ENCODE measurements at places on chromosomes 2 and 18.

DNA sequence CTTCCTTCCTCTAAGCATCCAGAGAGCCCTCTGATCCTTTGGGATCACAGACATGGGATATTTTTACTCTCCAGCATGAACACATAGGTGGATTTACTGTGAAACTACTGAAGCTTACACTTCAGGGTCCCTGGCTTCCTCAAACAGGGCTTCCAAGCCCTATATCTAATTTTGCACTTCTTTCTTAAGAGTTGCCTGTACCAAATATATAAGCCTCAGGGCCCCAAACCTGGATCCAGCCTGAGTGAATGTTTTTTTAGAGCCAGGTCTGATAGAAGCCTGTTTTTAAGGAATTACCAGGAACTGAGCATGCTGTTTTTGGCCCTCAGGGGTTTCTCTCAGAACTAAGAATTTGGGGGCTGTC is 13.2 kb upstream of the KCMF1 start:
- no peak for DNase-seq

DNA sequence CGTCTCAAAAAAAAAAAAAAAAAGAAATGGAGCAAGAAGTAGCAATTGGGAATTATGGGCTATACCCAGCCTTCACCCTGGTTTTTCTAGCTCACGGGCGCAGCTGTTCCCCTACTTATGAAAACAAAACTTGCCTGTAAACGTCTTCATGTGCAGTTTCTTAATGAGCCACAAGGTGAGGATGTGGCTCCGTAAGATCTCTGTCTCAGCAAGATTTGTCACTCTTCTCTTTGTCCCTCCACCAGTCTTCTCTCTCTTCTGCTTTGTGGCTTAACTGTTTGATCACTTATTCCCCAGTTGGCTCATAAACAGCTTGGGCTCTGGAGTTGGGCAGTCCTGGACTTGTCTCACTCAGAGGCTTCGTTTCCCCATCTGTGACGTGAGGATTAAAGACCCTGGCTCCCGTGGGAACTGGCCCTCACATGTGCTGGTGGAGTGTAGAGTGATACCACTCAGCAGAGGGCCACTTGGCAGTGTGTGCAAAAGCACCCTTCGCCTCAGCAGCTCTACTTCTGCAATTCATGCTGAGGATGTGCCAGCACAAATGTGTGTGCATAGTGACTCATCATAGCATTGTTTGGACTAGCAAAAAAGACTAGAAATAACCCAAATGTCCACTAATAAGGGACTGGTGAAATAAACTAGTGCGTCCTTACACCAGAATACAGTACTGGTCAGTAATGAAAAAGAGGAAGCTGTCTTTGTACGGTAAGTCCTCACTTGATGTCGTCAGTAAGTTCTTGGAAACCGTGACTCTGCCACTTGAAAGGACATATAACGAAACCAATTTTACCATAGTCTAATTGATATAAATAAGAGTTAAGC is 8.7 kb downstream of the CEP68 start:
- no peak for DNase-seq

GRCh38 chr18:21682371-21683051 is 22.1 kb downstream of the ABHD3 start:
- no peak for DNase-seq

- no peak for DNase-seq
Observed at GRCh38 chr2:150309311-150310080, 178.0 kb downstream of the RND3 start.

DNA sequence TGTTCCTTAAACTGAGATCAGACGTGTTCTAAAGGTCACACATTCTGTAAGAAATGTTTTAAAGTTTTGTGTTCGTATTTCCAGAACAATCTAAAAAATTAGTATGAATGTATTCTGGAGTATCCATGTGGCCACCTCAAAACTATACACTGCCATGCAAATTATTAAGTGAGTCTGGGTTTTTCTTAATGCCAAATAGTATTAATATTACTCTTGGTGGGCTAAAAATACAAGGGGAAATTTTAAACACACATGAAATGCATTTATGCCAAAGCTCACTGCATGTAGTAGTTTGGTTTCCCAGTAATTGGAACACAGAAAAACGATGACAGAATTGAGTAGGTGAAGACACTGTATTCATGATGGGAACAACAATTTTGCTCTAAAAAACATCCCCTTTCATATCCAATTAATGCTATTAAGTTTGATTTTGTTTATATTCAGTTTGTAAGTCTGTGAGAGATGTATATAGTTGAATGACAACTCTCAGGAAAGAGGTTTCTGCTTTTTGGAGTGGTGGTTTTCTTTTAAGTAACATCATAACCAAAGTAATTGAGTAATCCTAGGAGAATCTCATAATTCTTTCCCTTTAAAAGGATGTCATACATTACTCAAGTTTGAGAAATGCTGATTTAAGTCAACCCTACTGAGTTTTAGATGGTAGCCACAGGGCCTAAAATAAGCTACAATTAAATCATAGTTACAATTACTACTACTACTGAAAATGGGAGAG is 75.7 kb upstream of the CDCA7 start:
- no peak for DNase-seq

- no peak for DNase-seq
Observed at GRCh38 chr2:205807758-205808157, 125.5 kb downstream of the NRP2 start.

DNA sequence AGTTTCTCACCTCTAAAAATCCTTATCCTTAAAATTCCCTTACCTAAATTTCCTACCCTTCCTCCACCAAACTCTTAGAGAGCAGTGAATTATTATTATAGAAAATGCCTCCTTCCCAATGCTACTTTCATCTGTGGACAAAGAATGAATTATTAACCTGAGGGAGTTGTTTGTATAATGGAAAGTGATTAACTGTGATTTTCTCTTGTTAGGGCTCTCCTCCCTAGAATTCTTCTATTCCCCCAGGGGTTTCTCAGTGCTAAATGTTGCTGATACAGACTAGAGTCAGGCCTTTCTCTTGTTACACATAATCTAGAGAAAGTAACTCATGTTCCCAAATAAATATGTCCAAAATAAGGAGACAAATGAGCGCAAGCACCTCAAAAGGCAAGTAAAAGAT is 23.3 kb downstream of the EPB41L5 start:
- no peak for DNase-seq

DNA sequence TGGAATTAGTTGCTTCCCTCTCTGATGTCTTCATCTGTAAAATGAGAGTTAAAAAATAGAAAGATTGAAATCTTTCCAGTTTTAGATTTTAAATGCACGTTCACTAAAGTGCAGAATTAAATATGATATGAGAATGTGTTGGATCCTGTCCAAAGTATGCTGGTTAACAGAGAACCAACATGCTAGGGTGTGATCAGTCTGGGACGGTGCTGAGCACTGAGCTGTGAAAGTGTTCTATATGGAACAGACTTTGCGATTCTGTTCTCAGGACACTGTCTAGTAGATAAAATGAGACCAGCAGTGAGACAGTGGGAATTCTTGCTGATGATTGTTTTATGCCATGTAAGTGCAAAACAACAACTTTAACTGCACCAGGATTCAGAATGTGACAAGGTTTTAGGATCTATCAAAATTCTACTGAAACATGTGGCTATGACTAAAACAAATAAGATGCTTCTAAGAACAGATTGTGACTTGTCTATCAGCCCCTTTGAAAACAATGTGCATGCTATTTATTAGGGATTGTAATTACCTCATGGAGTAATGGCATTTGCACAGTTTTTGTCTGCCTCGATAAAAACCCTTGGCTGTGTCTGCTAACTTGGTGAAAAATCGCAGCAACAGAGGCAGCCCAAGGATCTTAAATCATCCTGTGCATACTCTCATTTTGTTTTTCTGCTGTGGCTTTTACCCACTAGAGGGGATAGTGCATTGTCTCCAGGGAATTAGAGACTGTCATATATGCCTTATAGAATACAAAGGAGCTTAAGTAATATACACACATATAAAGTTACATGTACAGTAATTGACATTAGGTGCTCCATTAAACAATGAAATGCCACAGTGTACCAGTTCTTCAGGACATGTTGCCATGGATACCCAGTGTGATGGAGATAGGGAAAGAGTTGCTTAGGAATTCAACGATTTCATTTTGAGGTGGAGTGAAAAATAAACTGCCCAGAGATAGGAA is 55.1 kb downstream of the MAP3K20 start:
- no peak for DNase-seq

DNA sequence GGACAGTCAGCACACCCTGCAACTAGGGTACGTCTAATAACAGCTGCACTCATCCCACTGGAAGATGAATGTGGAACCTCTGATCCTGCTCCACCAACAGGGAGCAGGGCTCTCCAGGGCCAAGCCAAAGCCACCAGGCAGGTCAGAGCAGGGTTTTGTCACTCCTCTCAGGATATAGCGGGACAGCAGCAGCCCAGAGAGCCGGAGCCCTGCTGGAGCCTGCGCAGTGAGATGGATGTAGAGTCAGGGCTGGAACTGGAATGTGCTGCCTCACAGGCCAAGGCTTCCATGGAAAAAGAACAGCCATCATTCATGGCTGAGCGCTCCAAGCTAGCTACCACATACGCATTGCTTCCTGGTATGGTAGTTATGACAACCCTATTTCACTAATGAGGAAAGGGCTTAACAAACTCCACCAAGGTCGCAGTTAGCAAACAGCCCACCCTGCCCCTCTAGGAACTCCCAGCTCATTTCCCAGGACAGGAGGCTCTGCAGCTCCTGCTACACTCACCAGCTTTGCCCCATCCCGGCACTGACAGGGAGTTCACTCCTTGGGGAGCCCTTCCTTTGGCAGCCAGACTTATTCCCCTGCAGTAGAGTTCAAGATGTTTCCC is 85.2 kb downstream of the HS1BP3 start:
- no peak for DNase-seq

GRCh38 chr2:37415128-37415820 is 70.8 kb downstream of the QPCT start:
- no peak for DNase-seq

DNA sequence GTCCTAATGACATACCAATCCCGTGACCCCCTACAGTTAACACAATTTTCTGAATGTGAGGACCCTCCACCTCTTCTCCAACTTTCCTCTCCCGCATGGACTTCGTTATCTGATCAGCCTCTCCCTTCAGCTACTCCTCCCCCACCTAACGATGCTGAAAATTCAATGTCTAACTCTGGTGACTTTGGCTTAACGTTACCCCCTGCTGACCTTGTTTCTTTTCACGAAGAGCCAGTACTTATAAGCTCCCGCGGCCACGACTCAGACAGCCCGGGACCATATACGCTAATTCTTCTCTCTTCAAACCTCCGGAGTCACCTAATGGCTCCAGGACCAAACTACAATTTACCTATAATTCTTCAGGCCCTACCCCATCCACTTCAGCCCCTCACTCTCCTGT is 29.2 kb downstream of the VPS54 start:
- DNase-seq = no peak

GRCh38 chr2:190277234-190278112 is 42.2 kb downstream of the HIBCH start:
- DNase-seq = no peak

DNA sequence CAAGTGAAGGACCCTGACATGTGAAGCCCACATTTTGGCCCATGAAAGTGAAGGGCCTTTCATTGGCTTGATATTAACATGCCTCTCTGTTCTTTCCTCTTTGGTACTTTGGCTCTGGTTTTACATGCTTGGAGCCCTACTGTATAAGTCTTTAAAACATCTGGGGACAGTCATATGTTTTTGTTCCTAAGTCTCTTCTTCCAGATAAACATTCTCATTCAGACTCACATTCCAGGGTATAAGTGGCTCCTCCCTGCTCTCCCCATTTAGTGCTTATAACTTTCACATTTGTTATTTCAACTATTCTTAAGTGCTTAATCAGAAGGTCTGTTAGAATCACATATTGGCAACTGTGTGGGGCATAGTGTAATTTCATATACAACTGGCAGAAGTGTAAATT is 1932.2 kb upstream of the CELF4 start:
- DNase-seq = no peak

GRCh38 chr2:234433201-234433600 is 63.7 kb downstream of the ARL4C start:
- DNase-seq = no peak

DNA sequence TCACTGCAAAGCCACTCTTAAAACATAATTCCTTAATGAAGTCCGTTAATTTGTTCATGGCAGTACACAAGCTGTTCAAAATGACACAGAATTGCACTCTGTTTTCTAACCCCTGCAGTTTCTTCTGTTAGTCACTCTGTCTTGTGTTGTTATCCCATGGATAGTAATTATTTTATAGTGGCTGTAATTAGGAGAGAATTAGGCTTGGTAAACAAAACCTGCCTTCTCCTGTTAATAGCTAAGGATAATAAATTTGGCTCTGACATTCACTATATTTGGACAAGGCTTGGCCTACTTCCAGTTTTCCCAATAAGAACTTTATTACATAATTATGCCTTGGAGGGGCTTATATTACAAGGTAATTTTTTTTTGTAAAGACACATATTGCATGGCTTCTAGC is 330.3 kb upstream of the FIGN start:
- no peak for DNase-seq

DNA sequence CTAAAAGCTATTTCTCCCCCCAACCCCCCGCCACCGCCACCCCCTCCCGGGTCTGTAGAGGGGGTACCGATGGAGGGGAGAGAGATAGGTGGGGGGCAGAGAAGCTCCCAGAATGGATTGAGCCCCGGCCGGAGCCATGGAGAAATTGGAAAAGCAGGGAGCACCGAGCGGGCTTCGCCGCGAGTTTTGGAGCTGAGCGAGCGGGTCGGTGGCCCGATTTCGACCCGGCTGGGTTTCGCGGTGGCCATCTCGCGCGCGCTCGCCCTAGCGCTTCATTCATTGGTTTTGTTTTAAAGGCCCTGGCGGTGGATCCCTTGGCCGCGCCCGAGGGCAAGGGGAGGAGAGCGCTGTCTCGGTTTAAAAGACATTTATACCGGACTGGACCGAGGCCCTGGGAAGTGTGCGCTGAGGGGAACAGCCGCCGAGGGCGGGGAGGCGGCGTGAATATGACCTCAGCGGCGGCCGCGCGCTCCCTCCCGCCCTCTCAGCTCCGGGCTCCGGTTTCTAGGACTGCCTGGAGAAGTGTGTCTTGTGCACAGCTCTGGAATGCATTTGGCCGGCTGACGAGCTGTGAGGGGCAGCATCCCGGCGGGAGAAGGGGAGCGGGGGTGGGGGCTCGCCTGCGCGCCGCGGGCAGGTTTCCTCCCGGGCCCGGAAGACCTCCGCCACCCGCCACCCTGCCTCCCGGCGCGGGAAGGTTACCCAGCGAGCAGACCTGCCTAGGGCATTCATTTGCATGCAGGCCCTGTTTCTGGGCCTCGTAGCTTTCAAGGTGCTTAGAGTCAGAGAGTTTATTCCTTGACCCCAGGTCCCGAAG is 1.7 kb upstream of the SMAD7 start:
- no peak for DNase-seq

DNA sequence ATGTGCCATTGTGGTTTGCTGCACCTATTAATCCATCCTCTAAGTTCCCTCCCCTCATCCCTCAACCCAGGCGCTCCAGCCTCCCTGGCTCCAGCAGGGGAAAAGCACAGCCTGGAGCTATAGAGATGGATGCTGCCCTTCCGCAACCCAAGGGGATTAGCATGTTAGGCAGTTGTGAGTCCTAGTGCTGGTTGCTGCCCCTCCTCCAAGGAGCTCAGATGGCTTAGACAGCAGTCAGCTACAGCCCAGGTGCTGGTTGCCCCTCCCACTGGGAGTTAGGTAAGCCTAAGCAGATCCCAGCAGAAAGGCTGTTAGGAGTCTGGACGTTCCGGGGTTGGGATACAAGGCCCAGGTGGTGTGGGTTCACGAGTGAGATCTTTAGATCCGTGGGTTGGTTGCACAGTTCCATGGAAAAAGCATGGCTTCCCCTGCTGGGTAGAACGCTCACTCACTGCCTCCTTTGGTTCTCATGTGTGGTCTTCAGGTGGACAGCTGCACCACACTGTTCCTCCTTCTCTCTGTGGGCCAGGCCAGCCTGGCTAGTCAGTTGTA is 446.1 kb downstream of the ZNF804A start:
- no peak for DNase-seq

Data from activated naive CD8-positive, alpha-beta T cell treated with anti-CD3 and anti-CD28 coated beads, Interleukin-2, amount 50 U/mL, for 16 hours (primary cell).